ENCODE measurements at places on chromosomes 4 and X. TPM values are rescaled to one million over a fixed set of nuclear protein-coding genes. Genes with fewer than 3 reads are reported as not detected.

The MAGEB2 gene
- total RNA-seq: not detected

The IGFBP7 gene
- total RNA-seq: 595 TPM

The SYN1 gene
- total RNA-seq: 0.40 TPM

The CLIC2 gene
- total RNA-seq: 2.4 TPM

The ABCD1 gene
- 13.6 TPM for total RNA-seq

The AMER1 gene
- total RNA-seq: 1.4 TPM

The GPC4 gene
- 1.1 TPM for total RNA-seq

The AMBN gene
- not detected for total RNA-seq

The MGST2 gene
- total RNA-seq: 6.7 TPM

The NUP62CL gene
- total RNA-seq: not detected

The GBA3 gene
- under 0.01 TPM for total RNA-seq

The AFF2 gene
- 0.40 TPM for total RNA-seq

The NMU gene
- total RNA-seq: not detected

The CSAG2 gene
- total RNA-seq: not detected

The GSTCD gene
- total RNA-seq: 6.8 TPM

The GAGE2A gene
- not detected for total RNA-seq

The WDR19 gene
- total RNA-seq: 36.1 TPM

The FOXP3 gene
- total RNA-seq: not detected

The SMIM14 gene
- total RNA-seq: 85.2 TPM

The FAM47E gene
- 0.66 TPM for total RNA-seq

The NWD2 gene
- not detected for total RNA-seq

The TCEAL6 gene
- not detected for total RNA-seq

The FNIP2 gene
- total RNA-seq: 47.7 TPM

The SMR3B gene
- not detected for total RNA-seq

The METTL14 gene
- total RNA-seq: 16.5 TPM

The TEX13D gene
- not detected for total RNA-seq

The CC2D2A gene
- total RNA-seq: 29.5 TPM

The H2BW2 gene
- total RNA-seq: not detected

The ITGB1BP2 gene
- 24.3 TPM for total RNA-seq

The ADH1A gene
- 0.19 TPM for total RNA-seq

The FSTL5 gene
- total RNA-seq: not detected

The CXCL8 gene
- total RNA-seq: 2.1 TPM

The TRPC3 gene
- total RNA-seq: under 0.01 TPM

The RBM41 gene
- total RNA-seq: 11.5 TPM

The STS gene
- 9.7 TPM for total RNA-seq

The MAGIX gene
- 1.6 TPM for total RNA-seq

The L1CAM gene
- total RNA-seq: 0.13 TPM

The ZFP42 gene
- total RNA-seq: not detected

The RS1 gene
- total RNA-seq: not detected

The SMIM10 gene
- total RNA-seq: 6.8 TPM

The ELF4 gene
- total RNA-seq: 8.6 TPM

The CENPVL2 gene
- total RNA-seq: not detected

The DCHS2 gene
- total RNA-seq: under 0.01 TPM

The NOX1 gene
- total RNA-seq: not detected

The LANCL3 gene
- 0.12 TPM for total RNA-seq

The GUCY1A1 gene
- 13.5 TPM for total RNA-seq

The SLC2A9 gene
- 2.6 TPM for total RNA-seq

The HTR2C gene
- not detected for total RNA-seq

The RHOXF1 gene
- not detected for total RNA-seq

The OTUD6A gene
- total RNA-seq: not detected

The GAGE13 gene
- not detected for total RNA-seq

The GLRB gene
- total RNA-seq: 6.2 TPM

The COL4A6 gene
- total RNA-seq: 4.4 TPM

The TMEM31 gene
- total RNA-seq: not detected

The IQCM gene
- total RNA-seq: not detected

The TCEAL2 gene
- 0.13 TPM for total RNA-seq

Data from aortic smooth muscle cell (primary cell).